ENCODE measurements at places on chromosomes 1 and 21.

DNA sequence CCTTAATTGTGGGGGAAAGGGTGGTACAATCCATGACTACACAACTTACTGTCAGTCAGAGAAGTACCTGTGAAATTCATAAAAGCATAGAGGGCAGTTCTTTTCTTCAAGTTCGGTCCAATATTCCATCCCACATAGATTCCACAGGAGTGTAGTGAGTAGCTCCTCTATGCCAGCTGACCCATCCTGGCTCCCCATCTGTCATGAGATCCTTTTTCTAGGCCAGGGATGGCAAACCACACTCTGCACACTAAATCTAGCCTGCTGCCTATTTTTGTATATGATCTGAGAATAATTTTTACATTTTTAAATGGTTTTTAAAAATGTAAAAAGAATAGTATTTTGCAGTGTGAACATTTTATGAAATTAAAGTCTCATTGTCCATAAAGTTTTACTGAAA, 107.0 kb upstream of the TSPAN2 start:
- no peak for DNase-seq

DNA sequence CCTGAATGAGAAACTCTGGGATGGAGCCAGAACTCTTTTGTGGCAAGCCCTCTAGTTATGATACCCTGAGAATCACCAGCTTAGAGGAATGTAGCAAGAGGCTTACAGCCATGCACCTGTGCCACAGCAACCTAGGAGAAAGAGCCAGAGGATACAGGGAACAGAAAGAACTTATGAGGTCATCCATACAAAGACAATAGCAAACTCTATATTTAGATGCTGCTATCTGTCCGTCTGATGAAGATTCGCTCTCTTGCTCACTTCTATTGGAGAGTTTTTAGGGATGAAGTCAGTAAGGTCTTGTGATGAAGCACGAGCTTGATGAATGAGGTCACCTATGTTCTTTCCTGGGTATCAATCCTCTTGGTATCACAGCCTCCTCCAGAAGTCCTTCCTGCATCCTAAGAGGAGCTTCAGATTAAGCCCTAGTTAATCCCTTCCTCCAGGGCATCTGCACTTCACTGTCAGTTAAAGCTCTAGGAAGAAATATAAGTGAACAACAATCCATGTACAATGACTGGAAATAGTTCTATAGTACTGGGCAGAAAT, 185.6 kb downstream of the DAB1 start:
- DNase-seq: peak; percentile 50

- no peak for DNase-seq
Measured at GRCh38 chr1:7360526-7360925, 410.6 kb upstream of the VAMP3 start.

- DNase-seq: no peak
Measured at GRCh38 chr1:206885341-206886060, 11.7 kb upstream of the IL24 start.

GRCh38 chr1:60989749-60990713, 92.3 kb upstream of the NFIA start:
- no peak for DNase-seq

DNA sequence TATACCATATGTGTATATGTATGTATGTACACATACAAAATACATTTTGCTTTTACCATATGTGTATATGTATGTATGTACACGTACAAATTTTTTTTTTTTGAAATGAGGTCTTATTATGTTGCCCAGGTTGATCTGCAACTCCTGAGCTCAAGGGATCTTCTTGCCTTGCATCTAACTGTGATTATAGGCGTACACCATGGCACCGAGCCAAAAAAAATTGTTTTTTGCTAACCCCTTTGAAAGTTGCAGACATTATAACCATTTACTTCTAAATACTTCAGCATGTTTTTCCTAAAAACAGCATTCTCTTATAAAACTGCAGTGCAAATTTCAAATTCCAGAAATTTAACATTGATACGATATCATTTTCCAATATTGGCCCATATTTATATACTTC, 147.0 kb downstream of the POU2F1 start:
- no peak for DNase-seq

- DNase-seq: no peak
Measured at GRCh38 chr21:34518301-34518700, 6.3 kb upstream of the KCNE1 start.

DNA sequence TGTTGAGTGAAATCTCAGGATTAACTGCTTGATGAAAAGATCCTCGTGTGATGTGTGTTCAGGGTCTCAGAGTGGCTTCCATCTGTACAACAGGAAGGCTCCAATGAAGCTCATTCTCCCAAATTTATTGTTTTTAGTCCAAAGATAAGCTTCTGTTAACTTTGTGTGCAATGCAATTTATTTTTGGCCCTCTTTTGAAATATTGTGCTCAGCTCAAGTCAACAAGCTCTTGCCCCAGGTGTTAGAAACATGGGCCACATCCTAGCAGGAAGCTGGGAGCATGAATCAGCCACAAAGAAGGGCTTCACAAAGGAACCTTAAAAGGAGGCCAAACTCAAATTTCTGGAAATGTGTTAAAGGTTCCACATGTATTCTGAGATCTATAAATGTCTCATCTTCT, 135.7 kb downstream of the PCP4 start:
- DNase-seq: no peak

DNA sequence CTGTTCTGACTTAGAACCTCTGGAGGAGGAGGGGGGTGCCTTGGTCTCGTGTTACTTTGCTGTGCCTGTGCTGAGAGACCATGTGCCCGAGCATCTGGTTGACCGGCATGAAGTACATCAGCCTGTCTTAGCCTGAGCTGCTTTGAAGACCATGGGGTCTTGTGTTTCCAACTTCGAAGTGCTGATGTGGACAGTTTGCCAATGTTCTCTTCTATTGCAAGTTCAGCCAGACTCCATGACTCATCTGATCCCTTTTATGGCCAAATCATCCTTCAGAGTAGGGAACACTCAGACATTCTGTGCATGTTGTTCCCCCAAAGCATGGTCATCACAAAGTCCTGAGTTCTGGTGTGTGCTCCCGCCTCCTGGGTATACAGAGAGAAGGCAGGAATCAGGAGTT, 6.0 kb upstream of the PLA2G2C start:
- no peak for DNase-seq

DNA sequence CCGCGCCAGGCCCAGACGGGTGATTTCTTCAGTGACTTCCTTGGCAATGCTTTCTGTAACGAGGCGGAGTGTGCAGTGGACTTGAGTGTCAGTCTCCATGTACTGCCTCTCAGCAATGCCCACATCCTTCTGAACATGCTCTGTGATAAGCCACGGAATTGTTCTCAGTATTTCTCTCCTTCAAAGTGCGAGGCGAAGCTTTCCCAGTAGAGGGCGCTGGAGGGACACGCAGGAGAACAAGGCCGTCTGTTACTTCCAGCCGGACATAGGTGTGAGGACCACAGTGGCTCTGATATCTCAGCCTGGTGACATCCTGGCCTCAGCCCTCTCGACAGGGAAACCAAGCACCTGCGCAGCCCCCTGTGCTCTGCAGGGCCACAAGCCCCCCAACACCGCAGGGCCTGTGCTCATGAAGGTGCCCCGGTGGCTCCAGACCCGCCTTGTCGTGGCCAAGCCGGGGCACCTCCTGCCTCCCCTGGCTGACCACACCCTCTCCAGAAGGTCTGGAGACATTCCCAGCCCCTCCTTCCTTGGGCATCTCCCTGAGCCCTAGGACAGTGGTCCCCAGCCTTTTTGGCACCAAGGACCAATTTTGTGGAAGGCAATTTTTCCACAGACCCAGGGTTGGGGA, 46.1 kb upstream of the BACE2 start:
- DNase-seq: peak; percentile 92

- no peak for DNase-seq
Measured at GRCh38 chr1:20742671-20743070, 10.2 kb upstream of the SH2D5 start.

DNA sequence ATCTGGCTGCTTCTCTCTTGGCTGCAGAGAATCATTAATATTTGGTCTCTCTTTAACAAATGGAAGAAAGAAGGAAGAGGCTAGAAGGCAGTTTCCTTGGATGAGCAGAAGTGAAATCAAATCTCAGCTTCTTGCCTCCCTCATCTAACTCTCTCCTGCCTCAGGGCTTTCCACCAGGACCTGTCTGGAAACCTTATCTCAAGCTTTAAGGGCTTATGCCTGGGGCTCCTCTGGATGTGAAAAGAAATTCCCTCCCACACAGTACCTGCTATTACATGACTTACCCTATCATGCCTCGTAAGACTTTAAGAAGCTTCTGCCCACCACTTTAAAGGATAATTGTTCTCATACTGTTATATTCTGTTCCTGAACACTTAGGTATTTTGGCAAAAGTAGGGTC, 8.9 kb downstream of the VTCN1 start:
- peak; percentile 36 for DNase-seq

DNA sequence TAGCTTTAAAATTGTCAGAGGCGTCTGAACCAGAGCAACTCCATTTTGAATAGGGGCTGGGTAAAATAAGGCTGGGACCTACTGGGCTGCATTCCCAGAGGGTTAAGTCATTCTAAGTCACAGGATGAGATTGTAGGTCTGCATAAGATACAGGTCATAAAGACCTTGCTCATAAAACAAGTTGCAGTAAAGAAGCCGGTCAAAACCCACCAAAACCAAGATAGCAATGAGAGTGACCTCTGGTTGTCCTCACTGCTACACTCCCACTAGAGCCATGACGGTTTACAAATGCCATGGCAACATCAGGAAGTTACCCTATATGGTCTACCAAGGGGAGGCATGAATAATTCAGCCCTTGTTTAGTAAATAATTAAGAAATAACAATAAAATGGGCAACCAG, 143.6 kb downstream of the GABPA start:
- DNase-seq: no peak

GRCh38 chr1:118323246-118323645, 138.2 kb upstream of the SPAG17 start:
- DNase-seq: no peak

- no peak for DNase-seq
Measured at GRCh38 chr1:25033030-25033827, 103.2 kb upstream of the RUNX3 start.

GRCh38 chr1:228548788-228549187, 61.6 kb downstream of the RNF187 start:
- DNase-seq: no peak

DNA sequence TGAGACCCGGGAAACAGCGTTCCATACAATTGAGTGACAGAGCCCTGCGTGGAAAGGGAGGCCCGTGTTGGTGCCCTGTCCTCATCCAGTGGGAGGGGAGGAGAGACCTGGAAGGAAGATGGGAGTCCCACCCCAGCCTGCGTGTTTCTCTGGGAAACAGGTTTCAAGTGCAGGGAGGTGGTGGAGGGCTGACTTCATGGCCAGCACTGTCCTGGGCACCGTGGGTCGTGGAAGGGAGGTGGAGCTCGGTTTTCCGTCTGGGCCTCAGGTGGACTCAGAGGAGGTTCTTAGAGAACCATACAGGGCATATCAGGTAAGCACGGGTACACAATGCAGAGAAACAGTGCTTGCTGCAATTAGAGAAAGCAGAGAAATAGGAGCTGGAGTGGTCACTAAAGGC, 222.6 kb downstream of the CAMTA1 start:
- DNase-seq: no peak

DNA sequence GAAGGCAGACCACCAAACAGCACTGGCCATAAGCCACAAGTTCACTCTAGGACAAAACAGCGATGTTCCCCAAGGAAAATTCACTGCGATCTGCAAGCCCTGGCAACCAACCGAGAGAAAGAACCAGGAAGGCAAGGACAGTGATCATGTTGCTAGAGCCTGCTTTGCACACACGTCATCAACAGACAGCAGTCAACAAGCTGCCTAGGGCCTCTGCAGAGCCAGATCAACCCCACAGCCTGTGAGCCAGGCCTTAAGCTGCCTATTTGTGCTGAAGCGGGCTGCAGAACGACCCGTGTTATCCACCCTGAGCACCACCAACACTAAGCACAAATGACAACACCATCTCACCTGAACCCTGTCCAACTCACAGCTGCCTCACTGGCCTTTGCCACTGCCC, 6.2 kb upstream of the YRDC start:
- peak; percentile 11 for DNase-seq

- no peak for DNase-seq
Measured at GRCh38 chr1:116104667-116105066, 6.5 kb upstream of the MAB21L3 start.

- no peak for DNase-seq
Measured at GRCh38 chr1:1554550-1554925, 14.1 kb upstream of the TMEM240 start.

- DNase-seq: no peak
Measured at GRCh38 chr1:155951753-155952504, 10.5 kb downstream of the RXFP4 start.

DNA sequence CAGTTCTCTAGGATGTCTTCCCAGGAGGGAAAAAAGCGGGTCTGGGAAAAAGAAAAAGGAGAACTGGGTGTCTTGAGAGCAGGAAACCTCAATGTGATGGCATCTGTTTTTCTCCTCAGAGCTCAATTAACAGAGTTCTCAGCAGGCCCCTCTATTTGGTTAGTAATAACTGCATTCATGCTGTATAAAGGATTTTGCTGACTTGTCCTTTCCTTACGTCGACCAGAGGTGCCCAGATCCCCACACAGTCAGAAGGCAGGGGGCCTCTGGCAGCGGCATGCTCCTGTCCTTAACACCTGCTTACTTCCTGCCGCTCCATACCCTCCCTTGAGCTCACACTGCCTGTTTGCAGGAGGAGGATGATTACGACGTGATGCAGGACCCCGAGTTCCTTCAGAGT, 12.3 kb downstream of the PSMD4 start:
- no peak for DNase-seq

- DNase-seq: no peak
Measured at GRCh38 chr1:184970691-184971161, 3.6 kb downstream of the NIBAN1 start.

DNA sequence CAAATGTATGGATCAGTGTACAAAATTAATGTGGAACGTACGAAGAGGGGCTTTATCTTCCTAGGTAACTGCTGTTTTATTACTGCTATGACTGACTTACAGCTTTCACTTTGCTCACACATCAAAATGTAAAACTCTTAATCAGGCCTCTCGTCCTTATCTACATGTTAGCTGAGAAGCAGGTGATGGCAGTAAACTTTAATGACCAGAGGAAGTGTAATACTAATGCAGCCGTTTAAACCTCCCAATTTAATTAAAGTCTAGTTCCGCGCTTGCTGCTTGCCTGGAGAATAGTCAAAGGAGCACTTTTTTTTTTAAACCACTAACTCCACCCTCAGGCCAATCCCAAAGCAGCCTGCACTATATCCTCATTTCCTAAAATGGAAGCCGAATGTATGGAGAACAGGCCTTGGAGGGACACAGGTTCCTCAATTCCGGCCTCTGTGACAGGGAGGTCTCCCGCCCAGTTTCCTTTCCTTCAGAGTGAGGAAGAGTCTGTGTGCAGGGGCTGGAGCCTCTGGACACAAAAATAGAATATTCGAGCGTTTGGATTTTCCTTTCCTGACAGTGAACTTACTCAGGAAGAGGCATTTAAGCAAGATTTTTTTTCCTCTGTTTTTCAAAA, 36.7 kb upstream of the RASAL2 start:
- DNase-seq: no peak
